ENCODE measurements at places on chromosomes 2 and 18.

DNA sequence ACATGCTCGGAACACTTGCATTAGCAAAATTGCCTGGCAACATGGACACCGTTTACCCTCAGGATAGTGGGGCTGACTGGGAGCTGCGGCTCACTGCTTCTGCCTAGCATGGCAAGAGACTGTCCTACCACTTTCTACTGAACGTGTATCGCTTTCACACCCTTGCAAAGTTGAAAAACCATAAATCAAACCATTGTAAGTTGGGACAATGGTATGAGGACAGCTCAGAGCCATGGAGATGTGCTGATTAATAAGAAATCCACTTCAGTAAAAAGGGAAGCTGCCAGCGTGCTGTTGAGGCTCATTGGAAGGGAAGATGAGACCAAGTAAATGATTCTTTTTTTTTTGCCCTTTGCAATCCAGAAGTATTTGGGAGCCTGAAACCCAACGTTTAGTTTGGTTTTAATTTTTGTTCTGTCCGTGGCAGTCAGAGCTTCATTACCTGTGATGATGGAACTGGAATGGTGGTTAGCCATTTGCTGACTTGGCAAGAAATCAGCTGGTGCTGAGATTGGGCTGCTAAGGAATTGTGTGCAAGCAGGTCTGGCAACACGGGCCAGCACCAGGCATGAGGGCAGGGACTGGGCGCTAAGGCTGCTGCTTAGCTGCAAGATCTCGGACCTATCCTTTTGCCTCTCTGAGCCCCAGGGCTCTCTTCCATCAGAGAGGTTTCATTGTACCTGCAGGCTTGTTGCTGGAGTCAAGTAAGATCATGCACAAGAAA, 75.5 kb upstream of the HS6ST1 start:
- DNase-seq = no peak

DNA sequence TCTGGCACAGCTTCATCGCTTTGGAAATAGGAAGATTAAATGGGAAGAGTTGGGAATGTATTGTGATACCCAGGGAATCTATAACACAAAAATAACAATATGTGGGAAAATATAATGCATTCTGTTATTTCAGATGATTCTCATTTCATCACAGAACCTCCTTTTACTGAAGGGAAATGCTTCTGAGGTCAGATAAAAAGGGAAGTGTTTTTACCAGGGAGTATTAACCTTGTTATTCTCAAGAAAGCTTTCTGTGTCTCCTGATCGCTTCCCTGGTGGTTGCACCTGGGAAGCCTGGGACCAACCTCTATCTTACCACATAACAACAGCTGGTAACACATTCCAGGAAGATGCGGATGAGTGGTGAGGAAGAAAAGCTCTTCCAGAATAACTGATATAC, 47.2 kb downstream of the SCG2 start:
- no peak for DNase-seq

DNA sequence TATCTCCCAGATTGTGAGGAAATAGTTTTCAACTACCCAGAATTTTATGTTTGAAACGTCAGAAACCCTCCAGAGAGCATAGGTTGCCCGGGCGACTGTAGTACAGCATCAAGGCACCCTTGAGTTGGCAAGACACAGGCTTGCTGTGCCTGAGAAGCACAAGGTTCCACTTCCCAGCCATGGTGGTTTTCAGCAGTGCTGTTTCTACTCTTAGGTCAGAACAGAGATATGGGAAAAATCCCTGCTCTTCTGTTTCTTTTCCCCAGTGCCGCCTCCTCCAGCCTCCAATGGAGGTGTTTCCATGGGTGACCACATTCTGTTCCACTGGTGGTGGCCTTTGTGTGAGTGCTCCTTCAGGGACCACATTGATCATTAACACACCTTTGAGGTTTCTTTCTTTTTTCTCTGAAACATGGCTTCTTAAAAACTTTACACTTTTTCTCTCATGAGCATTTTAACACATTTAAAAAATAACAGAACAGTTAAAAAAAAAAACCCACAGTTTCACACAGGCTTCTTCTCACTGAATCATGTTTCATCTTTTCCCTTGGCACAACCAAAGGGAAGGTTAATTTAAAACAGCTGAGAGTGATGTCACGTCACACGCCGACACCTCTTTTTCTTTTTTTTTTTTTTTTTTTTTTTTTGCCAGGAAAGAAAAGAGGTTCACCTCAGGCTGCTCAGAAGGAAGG, 229.3 kb upstream of the HDAC4 start:
- DNase-seq = no peak

DNA sequence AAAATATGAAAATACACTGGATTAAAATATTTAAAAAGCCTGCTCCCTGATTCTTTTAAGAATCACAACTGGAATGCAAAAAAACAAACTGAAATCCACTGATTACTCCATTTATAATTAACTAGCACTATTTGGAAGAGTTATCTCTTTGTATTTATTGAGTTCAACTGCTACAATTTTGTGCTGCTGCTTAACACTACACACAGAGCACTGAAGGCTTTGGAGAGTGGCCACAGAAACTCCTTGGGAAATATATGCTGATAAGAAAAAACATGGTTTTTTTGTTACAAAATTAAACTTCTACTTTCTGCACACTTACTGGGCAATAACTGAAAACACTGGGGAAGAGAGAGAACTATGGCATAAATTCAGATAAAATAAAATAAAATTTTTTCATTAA, 19.8 kb upstream of the BZW1 start:
- no peak for DNase-seq

- no peak for DNase-seq
Measured at GRCh38 chr2:45130736-45131135, 121.5 kb upstream of the SIX2 start.

DNA sequence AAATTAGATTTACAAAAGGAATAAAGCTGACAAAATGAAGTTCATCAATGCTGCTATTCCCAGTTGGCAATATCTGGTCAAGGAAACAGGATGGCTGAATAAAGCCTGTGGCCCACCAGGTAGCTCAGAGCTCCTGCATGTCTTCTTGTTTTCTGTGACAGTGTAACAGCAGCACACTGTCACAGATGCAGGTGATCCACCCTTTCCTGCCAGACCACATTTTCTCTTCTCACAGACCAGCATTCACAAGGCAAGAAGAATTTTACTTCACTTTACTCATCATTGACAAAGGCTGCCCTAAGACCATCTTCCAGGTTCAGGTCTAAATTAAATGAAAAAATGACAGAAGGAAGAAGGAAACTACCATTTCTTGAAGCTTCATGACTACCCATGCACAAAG, 166.2 kb upstream of the MEIS1 start:
- no peak for DNase-seq

DNA sequence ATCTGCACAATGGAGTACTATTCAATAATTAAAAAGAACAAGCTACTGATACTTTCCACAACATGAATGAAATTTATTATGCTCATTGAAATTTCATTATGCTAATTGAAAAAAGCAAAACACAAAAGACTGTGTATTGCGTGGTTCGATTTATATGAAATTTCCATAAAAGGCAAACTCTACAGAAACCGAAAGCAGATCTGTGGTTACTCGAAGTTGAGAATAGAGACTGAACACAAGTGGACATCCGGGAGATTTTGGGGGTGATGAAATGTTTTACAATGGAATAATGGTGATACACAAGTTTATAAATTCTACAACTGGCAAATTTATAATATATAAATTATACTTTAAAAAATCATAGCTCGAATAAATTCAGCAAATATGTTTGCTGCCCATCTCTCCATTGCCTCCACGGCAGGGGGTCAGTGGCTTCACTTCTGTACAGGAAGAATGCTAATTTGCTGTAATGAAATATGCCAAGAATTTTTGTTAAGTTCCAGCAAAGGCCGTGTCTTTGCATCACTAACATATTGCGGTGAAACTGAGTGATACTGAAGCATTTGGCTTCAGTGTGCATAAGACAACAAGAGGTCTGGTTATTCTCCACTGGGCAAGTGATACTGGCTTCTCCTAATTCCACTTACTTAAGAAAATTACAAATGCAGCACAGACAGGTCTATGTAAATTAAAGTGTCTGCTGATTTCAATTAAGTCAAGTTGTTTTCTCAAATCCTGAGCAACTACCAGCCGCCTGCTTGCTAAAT, 96.7 kb downstream of the TMEM163 start:
- DNase-seq = no peak

- DNase-seq = no peak
Measured at GRCh38 chr2:148023861-148024260, 3.0 kb downstream of the MBD5 start.

GRCh38 chr2:122062506-122062905, 307.1 kb downstream of the TSN start:
- no peak for DNase-seq

DNA sequence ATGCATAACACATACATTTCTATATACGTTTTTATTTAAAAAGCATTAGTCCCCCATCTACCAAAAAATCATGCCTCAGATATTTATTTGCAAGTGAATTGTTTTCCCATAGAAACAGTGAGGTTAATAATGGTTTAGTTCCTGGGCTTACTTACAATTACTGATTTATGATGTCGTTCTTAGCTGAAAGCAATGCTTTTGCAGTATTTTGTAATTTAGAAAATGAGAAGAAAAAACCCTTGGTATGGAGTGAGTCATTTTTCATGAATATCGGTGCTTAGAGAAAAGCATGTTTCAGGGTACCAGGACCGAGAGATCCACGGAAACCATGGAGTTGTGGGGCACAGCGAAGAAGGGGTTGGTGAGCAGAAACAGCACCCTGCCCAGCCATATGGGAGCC, 12.0 kb upstream of the CDK15 start:
- DNase-seq = no peak

GRCh38 chr2:48438266-48438665, 91.7 kb upstream of the STON1 start:
- DNase-seq = no peak

GRCh38 chr18:52691841-52692240, 351.8 kb downstream of the DCC start:
- no peak for DNase-seq

DNA sequence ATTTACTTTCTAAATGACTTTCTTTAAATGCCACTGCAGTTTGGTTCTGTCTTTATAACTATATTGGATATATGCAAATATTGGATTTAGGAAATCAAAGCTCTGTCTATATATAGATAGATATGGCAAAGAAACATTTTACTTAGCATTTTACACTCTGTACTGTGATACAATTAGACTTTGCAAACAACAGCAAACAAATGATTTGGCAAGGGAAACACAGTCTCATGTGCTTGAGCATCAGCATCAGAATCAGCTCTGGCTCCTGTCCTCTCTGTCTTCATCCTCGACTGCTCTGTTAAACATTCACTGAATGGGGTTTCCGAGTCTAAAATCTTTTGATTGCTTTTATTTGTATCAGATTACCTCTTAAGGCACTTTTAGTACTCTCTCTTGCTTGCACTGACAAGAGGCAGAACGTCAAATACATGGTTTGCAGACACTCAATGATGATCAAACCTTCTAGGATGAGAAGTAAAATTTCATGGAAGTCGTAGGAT, 176.8 kb upstream of the LRP1B start:
- DNase-seq = no peak

DNA sequence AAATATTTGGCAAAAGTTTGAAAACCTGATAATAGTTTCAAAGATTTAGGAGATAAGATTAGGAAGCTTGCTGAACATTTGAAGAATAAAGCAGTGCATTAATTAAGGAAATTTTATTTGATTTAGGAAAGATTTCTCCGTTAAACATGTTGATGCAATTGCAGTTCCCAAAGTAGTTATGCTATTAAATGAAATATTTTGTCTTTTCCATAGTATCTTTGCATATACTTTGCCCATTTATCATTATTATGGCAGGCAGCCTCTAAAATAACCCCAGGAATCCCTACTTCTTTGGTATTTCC, 136.5 kb downstream of the MREG start:
- no peak for DNase-seq

GRCh38 chr2:229620759-229621158, 93.6 kb downstream of the DNER start:
- DNase-seq = no peak

DNA sequence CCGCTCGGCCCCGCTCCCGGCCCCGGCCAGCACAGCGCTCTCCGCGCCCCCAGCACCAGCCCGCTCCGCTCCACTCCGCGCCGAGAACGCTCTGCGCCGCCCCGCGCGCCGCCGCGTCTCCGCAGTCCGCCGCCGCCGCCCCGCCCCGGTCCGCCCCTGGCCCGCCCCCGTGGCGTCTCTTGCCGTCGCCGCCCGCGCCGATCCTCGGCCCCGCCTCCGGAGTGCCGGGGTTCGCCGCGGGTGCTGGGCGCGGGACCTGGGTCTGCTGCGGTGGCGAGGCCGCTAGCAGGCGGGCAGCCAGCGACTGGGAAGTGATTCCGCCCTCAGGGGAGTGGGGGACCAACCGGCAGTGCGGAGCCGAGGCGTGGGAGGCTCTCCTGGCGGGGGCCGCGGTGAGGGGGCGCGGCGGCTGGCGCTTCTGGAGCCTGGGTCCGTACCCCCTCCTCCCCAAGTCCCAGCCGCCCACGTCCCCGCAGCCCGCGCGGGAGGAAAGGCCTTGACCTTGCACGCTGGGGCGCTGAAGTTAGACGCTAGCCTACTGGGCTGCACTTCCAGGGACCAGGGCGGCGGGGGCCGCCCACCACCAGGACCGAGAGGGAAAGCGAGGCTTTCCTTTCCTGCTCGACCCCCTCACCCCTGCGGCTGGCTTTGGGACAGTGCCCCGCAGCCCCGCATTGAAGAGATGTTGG, at the start of gene HS6ST1:
TSS of gene HS6ST1 (minus strand) at position 93 of the 689 bp plus-strand sequence. CDS start 305 bp downstream, outside the sequence.
- peak; percentile 85 for DNase-seq

GRCh38 chr2:11807156-11808015, 61.0 kb downstream of the LPIN1 start:
- no peak for DNase-seq

GRCh38 chr18:79825913-79826312, 28.2 kb downstream of the KCNG2 start:
- DNase-seq = no peak

GRCh38 chr2:122780251-122780650, 1024.8 kb downstream of the TSN start:
- DNase-seq = no peak

DNA sequence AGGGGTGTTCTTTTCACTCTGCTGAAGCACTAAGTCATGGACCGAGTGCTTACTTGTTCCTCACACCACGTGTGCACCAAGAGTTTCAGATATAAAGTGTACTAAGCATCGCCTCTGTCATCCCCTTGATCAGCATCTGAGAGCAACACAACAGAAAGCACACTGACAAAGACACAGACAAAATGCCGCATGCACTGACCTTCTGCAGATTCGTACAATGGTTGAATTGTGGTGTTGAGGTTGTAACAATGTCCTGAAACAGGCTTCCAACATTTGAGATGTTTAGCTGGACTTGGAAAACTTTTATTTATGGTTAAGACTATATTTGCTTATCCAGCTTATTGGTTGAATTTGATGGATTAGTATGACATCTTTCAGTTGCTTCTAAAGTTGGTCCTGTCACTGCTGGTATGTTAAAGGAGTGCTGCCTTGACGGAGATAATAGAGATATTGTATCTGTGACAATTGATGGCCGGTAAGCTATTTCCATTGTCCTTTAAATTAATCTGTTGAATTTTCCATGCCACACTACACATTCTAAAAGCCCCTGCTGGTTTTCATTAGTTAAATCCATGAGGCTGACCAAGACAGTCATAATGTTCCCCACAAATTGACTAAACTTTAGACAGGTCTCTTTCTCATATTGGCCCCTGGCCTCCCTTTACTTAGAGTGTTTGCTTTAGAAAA, 99.9 kb downstream of the CBLN2 start:
- DNase-seq = no peak

- DNase-seq = no peak
Measured at GRCh38 chr18:8686611-8687010, 18.7 kb upstream of the MTCL1 start.

GRCh38 chr2:191922736-191923651, 76.1 kb upstream of the CAVIN2 start:
- no peak for DNase-seq

Measured in stimulated activated CD8-positive, alpha-beta memory T cell treated with anti-CD3 and anti-CD28 coated beads, Interleukin-15, amount 100 ng/mL, for 48 hours (primary cell).